Body of pancreas (tissue), 4 donors: ENCODE measurements at places on chromosomes 7 and 10.

DNA sequence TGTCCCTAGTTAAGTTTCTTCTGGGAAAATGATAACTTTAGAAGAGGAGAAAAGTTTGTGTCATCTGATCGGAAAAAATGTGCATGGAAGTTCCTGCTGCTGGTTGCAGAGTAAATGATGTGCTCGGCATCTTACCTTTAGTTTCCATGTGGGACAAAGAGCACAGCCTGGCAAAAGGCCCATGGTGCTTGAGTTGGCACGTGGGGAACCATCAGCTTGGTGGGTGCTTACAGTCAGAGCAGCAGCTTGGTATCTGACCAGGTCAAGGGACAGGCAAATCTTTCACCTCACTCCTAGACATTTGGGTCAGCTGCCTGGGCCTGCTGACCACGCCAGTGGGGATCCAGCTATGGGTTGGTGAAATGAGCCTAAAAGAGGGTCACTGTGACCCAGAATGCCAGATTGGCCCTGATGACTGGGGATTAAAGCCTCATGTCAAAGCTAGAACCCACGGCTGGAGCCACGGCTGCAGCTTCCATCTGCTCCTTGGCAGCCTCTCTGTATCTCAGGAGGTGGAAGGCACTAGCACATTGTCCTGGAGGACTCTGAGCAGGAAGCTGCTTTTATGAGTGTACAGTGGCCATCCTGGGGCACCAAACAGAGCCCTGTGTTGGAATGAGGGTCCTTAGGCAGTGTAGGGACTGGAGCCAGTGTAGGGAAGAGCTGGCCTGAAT lies 24.7 kb downstream of the VWC2 start:
- H3K27ac ChIP-seq, result no peak overlapping the region
- no peaks in the 10 kb centered on the region for H3K36me3 ChIP-seq
- H3K27me3 ChIP-seq, result no peaks in the 10 kb centered on the region
- H3K4me3 ChIP-seq, result no peak overlapping the region
- H3K4me1 ChIP-seq, result no peaks in the 10 kb centered on the region

GRCh38 chr10:31083765-31084184 lies 52.1 kb upstream of the ZNF438 start:
- H3K27ac ChIP-seq, result no peak overlapping the region
- no peak overlapping the region for H3K4me3 ChIP-seq
- H3K4me1 ChIP-seq, result no peaks in the 10 kb centered on the region
- DNase-seq, result peak; percentile 33

DNA sequence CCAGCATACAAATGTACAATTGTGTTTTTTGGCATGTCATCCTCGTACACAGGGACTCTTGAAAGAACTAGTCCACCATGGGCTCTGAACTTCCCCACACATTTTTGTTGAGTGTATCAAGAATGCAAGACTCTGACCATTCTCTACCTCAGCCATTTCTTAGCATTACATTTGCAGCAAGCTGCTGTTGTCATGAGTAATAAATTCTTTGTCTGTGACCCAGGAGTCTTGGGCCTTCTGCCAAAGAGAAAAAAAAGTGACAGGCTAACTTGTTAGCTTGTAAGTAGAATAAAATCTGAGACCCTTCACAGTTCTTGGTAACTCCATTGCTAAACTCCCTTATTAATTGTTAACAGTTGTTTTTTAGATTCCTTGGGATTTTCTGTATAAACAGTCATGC lies 542.3 kb upstream of the MBL2 start:
- H3K36me3 ChIP-seq, result no peaks in the 10 kb centered on the region
- H3K4me3 ChIP-seq, result no peak overlapping the region
- DNase-seq, result no peak
- no peaks in the 10 kb centered on the region for H3K27me3 ChIP-seq
- H3K27ac ChIP-seq, result no peak overlapping the region

DNA sequence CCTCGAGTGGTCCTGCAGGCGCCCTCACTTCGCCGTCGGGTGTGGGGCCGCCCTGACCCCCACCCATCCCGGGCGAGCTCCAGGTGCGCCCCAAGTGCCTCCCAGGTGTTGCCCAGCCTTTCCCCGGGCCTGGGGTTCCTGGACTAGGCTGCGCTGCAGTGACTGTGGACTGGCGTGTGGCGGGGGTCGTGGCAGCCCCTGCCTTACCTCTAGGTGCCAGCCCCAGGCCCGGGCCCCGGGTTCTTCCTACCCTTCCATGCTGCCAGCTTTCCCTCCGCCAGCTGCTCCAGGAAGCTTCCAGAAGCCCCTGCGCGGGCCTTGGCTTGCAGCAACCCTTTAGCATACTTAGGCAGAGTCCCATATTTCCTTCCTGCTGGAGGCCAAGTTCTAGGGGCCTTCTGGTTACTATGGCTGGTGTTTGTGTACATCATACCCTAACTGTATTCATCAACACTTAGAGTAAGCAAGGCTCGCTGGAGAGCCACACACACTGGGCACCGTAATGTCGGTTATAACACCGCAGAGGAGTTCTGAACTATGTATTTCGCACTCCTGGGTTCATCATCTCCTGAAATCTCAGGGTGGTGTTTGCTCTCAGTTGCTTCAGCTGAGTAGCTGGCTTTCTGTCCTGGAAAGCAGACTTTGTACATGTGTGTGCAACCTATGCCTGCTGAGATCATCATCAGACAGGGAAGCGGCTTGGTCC lies 471 bp downstream of the MGMT start:
- no peaks in the 10 kb centered on the region for H3K36me3 ChIP-seq
- peaks cover 33% of the 10 kb centered on the region for H3K4me1 ChIP-seq
- peak overlapping the region; percentile 70 for H3K27ac ChIP-seq
- peak overlapping the region; percentile 82 for H3K4me3 ChIP-seq
- DNase-seq, result peak; percentile 30
- no peaks in the 10 kb centered on the region for H3K27me3 ChIP-seq
